ENCODE measurements at places on chromosomes 11 and 22.

DNA sequence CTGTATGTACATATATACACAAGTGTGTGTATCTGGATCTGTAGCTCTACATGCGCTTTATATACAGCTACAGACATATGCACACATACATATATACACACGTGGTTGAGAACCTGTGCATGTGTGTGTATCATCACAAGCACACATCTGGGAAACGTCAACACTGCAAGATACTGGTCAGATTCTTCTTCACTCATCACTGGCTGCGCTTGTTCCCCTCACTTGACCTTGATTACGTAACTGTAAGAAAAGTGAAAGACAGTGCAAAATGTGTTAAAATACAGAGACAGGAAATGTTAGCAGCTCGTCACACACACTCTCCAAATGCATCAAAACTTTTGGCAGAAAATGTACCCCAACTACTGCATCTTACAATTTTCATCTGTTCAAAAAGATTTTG lies 51.9 kb upstream of the MN1 start:
- no peak for DNase-seq

DNA sequence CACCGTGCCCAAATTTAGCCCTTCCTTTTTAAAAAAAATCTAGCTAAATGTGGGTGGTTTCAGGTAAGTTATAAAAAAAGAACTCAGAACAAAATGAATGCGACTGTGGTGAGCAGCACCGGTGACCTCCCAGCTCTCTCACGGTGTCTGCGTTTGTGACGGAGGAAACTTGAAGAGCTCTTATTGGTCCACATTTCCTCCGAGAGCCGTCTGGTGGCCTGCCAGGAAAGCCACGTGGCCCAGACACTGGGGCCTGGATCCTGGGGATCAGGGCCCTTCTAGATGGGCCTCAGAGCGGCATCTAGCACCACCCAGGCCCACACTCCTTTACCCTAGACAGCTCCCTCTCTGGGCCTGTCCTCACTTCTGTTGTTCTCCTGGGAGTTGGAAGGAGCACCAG lies 39.5 kb downstream of the B3GAT1 start:
- no peak for DNase-seq

GRCh38 chr11:96393753-96394348 lies 4.0 kb downstream of the JRKL start:
- peak; percentile 49 for DNase-seq

DNA sequence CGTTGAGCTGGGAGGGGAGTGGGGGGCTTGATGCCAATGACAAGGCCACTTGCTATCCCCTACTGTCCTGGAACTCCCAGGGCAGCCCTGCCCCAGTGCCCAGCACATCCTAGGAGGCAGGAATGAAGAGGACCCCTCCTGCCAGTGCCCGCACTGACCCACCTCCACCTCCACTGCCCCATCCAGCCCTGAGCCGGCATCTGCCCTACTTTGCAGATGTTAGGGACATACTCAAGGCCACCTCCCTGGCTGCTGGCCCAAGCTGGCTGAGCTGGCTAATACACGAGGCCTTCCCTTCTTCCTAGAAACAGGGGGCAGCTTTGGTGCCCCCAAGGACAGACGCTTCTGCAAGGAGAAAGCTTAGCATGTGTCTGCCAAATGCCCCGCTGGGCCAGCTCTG lies 10.8 kb downstream of the DHCR7 start:
- DNase-seq: no peak

DNA sequence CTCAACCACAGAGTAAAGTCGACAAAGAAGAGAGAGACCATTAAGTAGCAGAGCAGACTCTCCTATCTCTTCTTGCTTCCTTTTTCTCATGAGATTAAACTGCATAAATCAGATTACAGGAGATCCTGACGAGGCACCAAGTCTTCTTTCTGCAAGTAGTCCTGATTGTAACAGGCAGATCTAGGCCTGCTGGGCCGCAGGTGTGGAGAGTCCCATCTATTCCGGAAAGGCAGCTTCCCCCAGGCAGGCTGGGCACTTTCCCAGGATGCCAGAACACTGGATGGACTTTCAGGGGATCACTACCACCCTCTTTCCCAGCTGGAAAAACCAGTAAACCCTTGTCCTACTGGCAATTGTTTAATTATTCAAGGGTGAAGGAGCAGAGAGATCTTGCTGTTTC lies 173.0 kb upstream of the CADM1 start:
- no peak for DNase-seq

DNA sequence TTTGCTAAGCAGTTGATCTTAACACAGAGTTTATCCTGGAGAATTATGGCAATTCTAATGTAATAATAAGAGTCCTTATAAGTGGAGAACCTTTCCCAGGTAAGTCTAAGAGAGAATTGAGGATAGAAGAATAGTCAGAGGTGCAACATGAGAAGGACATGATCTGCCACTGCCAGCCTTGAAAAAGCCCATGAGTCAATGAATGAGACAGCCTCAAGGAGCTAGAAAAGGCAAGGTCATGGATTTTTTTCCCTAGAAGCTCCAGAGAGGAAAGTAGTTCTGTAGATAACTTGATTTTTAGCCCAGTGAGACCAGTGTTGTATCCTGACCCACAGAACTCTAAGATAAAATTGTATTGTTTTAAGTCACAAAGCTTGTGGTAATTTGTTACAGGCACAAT lies 16.9 kb downstream of the MS4A6A start:
- no peak for DNase-seq

DNA sequence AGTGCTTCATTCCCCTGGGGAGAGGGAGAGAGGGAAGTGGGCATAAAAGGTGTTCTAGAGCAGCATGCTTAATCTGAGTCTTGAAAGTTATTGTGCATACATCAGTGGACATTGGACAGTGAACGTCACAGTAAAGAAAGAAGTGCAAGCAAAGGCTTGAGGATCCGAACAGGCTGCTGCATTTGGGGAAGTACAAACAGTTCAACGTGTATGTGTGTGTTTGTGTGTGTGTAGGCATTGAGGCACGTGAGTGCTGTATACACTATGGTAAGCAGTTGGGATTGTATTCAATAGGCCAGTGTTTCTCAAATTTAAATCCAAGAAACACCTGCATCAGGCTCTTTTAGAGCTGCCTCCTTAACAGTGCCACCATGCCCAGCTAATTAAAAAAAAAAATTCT lies 10.4 kb upstream of the EIF3M start:
- DNase-seq: no peak

DNA sequence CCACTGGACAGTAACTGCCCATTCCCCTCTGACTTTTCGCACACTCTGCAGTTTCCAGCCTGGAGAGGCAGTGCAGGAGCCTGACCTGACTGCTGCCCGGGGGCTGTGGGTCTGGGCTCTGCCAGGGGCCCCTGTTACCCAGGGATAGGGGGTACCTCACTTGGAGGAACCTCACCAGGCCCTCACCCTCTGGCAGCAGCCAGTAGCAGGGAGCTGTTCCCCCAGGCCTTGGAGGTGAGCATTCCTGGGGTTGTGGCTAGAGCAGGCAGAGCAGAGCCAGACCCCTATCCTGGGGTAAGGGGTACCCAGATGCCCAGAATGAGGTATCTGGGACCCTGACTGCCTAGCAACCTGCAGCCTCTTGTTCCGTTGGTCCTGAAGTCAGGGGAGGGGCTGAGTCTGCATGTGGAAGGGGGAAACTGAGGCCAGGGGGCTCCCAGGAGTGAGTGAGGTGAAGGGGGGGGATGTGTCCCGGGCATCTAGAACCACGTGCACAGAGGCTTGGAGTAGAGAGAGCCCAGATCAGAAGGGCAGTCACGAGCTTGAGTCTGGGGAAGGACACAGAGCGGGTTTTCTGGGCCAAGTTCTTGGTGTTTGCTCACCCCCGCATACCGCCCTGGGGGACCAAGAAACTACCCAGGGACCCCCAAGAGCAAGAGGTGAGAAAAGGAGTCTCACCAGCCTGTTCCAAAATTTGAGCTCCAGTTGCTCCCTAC lies 43.9 kb upstream of the ACCSL start:
- no peak for DNase-seq

GRCh38 chr11:35150454-35150853 lies 11.5 kb downstream of the CD44 start:
- no peak for DNase-seq

DNA sequence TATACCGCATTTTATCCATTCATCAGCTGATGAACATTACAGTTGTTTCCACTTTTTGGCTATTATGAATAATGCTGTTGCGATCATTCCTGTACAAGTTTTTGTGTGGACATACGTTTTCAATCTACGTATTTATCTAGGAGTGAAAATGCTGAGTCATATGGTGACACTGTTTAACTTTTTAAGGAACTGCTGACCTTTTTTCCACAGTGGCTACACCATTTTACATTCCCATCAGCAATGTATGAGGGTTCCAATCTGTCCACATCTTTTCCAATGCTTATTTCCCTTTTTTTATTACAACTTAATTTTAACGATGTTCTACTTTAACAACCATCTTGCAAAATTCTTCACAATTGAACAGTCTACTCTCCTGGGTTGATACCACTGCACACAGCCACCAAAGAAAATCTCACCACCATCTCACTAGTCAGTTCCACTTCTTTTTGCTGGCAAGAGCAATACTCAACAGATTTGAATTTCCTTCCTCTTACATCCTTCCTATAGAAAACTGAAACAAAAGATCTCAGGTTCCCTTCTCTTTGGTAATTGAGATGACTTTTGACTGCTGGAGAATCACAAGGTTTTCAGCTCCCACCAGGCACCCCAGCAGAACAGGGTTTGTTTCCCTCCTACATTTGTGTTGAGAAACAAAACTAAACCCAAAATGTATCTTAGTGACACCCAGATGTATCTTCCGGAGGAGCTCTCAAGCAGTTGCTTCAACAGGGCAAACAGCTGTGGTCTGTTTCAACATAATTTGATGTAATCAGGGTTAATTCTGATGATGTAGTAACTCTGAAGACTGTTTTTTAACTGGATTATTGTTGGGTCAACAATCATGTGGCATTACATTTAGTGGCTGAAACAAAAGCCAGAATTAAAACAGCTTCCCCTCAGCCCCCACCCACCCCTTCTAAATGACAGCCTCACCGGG lies 7.0 kb upstream of the GAB2 start:
- no peak for DNase-seq

GRCh38 chr11:42552786-42553185 lies 759.0 kb upstream of the API5 start:
- no peak for DNase-seq

All from NCI-H1105 treated with DMSO at 0.1 percent for 48 hours (cell line).